ENCODE measurements at places on chromosomes 13 and 19.

DNA sequence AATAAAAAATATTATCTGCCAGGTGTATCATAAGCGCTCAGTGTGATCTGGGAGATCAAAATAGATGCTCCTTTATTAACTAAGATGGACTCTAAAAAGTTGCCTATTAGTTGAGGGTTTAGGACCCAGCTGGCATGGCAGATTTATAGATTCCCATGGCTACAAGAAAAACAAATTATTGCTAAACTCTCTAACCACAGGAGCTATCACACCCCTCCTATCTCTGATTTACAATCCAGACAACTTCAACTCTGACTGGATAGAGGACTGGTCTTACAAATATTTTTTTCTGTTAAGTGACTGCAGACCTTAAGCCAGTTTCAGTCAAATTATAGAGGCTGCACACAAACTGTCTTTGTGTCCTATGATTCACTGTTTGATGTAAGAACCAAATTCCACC, 45.4 kb upstream of the MYCBP2 start:
- no peak for DNase-seq

GRCh38 chr13:25657157-25657556, 285.4 kb downstream of the ATP8A2 start:
- DNase-seq: no peak

- DNase-seq: no peak
Observed at GRCh38 chr19:9189535-9189934, 10.8 kb downstream of the OR7D2 start.

DNA sequence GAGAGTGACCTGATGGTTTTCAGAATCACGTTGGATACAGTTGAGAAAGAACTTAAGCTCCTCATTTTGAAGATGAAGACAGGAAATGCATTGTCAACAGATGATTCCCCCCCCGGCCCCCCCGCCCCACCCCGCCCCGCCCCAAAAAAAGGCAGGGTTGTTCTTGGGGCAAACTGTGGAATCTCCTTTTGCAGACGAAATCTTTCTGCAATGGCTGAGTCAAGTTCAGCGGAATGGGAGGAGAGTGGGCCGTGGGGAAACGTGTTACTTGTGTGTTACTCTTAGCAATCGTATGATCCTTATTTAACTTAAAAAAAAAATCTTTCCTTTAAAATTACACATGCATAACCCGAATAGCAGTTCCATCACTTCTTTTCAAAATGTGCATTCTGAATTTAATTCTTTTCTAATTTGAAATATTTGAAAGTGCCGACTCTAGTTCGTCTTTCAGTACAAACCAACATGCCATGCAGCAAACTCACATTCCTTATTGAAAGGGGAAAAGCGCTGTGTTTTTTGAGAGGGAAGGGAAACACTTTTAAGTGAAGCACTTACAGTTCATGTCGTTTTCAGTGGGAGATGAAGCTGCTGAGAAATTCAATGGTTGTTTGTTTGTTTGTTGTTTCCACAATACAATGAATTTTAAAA, 348.5 kb upstream of the ARGLU1 start:
- no peak for DNase-seq

DNA sequence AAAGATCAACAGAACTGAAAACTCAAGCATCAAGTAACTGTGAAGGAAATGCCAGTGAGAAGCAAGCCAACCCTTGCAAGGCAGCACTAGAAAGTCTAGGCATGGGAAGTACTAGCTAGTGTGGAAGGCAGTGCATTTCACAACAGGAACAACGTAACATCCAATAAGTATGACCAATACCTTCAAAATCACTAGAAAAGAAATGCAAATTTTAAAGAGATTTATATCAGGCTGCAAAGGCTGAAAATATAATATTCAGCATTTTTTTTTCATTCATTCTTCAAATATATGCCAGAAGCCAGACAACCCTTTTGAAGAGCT, 121.9 kb downstream of the DLEU7 start:
- DNase-seq: no peak

- no peak for DNase-seq
Observed at GRCh38 chr13:111011899-111012298, 97.0 kb upstream of the ANKRD10 start.

GRCh38 chr19:46878613-46879375, 18.0 kb downstream of the ARHGAP35 start:
- no peak for DNase-seq

- no peak for DNase-seq
Observed at GRCh38 chr19:3338541-3339181, 27.7 kb upstream of the NFIC start.

GRCh38 chr13:62333466-62333865, 917.8 kb upstream of the PCDH20 start:
- DNase-seq: no peak

DNA sequence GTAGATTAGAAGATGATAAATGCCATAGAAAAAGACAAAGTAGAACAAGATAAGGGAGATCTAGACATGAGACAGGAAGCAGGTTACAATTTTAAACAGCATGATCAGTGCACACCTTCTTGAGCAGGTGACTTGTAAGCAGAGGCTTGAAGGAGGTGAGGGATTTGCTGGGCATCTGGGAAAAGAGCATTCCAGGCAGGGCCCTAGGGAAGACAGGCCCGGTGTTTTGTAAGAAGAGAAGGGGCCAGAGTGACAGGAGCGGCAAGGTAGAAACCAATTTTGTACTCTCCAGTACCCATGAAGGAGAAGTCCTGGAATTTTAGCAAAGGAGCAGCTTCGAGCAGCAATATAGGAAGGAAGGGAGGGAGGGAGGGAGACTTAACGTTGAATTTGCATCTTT, 296.5 kb downstream of the MZT1 start:
- no peak for DNase-seq

- DNase-seq: no peak
Observed at GRCh38 chr13:76703621-76704288, 182.4 kb downstream of the KCTD12 start.

DNA sequence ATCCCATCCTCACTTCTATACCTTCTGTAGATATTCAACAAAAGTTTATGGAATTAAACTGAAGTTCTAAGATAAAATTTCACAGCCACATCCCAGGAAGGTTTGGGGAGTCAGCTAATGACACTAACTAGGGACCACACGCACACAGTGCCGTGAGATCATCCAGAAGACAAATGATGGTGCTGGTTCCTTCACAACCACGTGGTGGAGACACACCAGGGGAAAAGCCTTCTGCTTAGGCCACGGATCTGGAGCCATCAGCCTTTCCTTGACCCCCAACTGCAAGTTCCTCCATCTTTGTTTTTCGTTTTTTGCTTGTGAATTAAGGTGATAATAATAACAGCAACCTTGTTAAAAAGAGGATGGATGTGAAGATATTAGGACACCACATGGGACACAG, 241.6 kb upstream of the MAB21L1 start:
- DNase-seq: no peak

DNA sequence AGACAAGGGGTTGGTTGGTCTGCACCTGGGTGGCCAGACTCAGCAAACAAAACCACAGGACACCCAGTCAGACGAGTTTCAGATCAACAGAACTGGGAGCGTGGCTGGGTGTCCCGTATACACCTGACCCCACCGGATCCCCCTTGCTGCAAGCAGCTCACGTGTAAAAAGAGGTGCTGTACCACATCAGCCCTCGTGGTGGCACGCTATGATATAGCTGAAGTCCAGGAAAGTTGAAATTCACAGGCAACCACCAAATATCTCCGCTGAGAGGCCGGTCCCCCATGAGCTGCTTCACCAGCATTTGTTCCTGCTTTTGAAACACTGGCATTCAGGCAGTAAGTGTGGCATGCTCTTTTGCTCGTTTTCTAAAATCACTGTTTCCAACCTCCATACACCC, 92.3 kb downstream of the TUBA3C start:
- DNase-seq: no peak

DNA sequence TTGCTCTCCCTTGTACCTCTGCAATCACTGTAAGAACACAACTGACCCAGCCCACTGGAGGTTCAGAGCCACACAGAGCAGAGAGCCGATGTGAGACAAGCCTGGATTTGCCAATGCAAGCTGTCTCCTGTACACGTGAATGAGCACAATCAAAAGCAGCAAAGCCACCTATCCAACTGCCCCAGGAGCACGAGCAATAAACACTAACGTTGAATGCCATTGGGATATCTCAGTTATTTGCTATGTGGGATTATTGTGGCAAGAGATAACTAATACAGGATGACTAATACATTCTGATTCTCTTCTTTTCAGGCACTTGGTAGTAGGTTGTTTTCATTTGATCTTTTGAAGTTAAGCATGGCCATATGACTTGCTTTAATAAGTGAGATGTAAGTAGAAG, 85.2 kb upstream of the FAM216B start:
- DNase-seq: no peak

DNA sequence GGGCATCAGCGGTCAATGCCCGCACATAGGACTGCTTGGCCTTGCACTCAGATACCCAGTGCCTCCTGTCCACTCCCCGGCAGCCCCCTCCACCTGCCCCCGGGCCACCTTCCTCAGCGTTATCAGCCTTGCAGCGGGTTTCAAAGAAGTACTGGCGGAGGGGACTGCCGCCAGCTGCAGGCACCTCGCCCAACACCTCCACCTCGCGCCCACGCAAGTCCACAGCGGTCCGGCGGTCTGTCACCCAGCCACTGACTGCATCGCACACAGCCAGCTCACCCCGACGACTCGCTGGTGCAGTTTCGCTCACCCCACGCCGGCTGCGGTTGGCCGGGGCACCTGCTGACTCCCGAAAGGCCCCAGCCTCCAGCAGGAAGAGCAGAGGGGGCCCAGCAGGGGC, 3.2 kb downstream of the NTF4 start:
- DNase-seq: no peak

- no peak for DNase-seq
Observed at GRCh38 chr13:74761801-74762757, 627.9 kb upstream of the KLF12 start.

- DNase-seq: no peak
Observed at GRCh38 chr13:90613076-90613795, 734.3 kb upstream of the MIR17HG start.

GRCh38 chr13:109024611-109025010, 395.2 kb downstream of the MYO16 start:
- DNase-seq: no peak

GRCh38 chr13:73040968-73041596, 17.7 kb upstream of the KLF5 start:
- no peak for DNase-seq

DNA sequence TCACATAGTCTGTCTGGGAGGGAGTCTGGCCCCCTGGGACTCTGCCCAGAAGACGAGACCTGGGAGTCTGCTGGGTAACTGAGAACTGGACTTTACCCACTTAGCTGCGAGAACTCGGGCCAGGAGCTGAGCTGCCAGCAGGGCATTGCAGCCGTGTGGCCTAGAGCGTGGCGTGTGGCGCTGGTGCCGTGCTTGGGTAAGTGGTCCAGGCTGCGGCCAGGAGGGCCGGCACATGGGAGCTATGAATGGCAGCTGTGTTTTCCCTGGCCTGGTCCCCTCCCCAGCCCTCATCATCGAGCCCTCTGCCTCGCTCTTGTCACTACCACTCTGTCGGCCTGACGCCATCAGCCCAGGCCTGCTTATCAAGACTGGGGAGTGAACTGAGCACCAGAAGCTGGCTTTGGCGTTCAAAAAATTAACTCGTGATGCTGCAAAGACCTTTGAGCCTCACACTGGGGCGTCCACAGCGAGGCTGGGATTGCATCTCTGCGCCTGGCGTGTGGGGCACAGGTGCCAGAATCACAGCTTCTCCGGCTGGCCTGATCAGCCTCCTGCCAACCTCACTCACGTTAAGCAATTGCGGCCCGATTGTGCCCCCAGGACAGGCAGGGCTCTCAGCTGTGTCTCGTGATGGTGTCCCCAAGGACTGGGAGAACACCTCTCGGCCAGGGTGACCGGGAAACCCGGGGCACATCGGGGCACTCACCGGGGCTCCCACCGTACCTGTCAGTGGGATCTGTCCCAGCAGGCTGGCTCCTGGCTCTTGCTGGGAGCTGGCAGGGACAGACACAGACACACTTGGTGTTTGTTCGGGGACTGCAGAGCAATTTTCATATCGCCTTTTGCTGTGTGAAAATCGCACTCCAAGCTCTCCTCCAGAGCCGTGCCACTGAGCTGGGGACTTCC, 85.9 kb downstream of the KDM4B start:
- no peak for DNase-seq

- DNase-seq: no peak
Observed at GRCh38 chr19:29560313-29561075, 34.7 kb downstream of the VSTM2B start.

DNA sequence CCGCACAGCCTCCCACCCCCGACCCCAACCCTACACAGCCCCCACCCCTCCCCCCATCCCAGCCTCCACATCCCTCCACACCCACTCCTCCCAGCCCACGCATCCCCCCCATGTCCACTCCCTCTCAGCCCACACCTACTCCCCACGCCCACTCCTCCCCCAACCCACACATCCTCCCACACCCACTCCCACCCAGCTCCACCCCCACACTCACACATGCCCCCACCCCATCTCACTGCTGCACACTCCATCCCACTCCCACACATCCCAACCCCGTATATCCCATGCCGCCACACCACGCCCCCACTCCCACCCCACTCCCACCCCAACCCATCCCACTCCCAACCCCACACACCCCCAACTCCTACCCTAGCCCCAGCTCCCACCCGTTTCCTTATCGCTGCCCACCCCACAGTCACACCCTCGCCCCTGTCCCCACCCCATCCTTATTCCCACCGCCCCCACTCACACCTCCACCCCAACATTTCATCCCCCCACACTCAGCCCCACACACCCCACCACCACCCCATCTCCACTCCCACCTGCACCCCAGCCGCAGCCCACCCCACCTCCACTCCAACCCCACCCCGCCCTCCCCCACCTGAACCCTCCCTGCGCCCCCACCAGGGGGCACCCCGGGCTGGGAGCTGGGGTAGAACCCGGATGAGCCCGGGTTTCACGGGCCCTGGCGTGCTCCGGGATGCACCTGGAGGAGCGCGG, 809 bp downstream of the TDRD12 start:
- no peak for DNase-seq

Measured in GM12878 (cell line).